ENCODE measurements at places on chromosomes 1 and 21.
A peak's percentile ranks its signal among the peaks of the same experiment; 100 is the strongest.

GRCh38 chr1:48677306-48678287 is 99.1 kb downstream of the BEND5 start:
- no peak overlapping the region for H3K4me3 ChIP-seq
- peaks cover 10% of the 10 kb centered on the region for H3K4me1 ChIP-seq
- peak; percentile 67 for DNase-seq
- H3K36me3 ChIP-seq = no peaks in the 10 kb centered on the region
- H3K27ac ChIP-seq = no peak overlapping the region

GRCh38 chr1:6603238-6603914 is 707 bp upstream of the KLHL21 start:
- DNase-seq = peak; percentile 62
- peaks cover 25% of the 10 kb centered on the region for H3K4me1 ChIP-seq
- H3K27me3 ChIP-seq = no peaks in the 10 kb centered on the region
- peak overlapping the region; percentile 99 for H3K27ac ChIP-seq

DNA sequence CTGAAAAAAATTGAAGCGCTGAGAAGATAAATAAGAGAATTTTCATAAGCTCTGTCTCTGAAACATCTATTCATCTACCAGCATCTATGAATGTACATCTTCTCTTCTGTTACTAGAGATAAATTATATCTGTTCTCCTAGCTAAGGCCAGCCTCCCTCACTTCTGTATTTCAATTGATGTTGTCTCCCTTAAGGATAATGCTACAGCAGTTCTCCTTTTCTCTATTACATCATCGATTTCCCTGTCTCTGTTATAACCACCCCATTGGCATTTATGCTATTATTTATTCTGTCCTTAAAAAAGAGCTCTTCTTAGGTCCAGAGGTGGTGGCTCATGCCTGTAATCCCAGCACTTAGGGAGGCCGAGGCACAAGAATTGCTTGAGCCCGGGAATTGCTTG is 42.9 kb upstream of the TMCO2 start:
- DNase-seq = no peak
- H3K27me3 ChIP-seq = no peaks in the 10 kb centered on the region
- H3K27ac ChIP-seq = no peak overlapping the region
- no peak overlapping the region for H3K4me3 ChIP-seq
- H3K4me1 ChIP-seq = no peaks in the 10 kb centered on the region

DNA sequence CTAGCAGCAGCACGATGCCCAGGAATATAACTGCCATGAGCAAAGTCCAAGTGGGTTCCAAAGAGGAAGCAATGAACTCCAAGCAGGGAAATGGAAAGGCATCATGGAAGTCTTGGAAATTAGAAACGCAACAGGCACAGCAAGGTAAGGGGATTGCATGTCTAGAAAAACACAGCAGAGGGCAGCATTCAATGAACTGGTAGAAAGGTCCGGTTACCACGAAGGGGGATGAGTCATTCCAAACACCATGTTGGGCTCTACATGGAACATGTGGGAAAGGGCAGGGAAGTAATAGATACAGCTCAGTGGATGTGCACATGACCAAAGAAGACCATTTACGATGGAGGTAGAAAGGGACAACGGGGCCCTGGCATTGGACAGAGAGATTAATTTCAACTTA is 36.4 kb downstream of the RXRG start:
- H3K27ac ChIP-seq = no peak overlapping the region
- H3K4me3 ChIP-seq = no peak overlapping the region
- peaks cover 5% of the 10 kb centered on the region for H3K27me3 ChIP-seq
- DNase-seq = no peak
- H3K36me3 ChIP-seq = no peaks in the 10 kb centered on the region

GRCh38 chr1:16918371-16918770 is 3.4 kb upstream of the CROCC start:
- peaks cover 14% of the 10 kb centered on the region for H3K4me1 ChIP-seq
- DNase-seq = no peak
- H3K36me3 ChIP-seq = no peaks in the 10 kb centered on the region
- H3K27ac ChIP-seq = no peak overlapping the region
- H3K4me3 ChIP-seq = no peak overlapping the region
- no peaks in the 10 kb centered on the region for H3K27me3 ChIP-seq

DNA sequence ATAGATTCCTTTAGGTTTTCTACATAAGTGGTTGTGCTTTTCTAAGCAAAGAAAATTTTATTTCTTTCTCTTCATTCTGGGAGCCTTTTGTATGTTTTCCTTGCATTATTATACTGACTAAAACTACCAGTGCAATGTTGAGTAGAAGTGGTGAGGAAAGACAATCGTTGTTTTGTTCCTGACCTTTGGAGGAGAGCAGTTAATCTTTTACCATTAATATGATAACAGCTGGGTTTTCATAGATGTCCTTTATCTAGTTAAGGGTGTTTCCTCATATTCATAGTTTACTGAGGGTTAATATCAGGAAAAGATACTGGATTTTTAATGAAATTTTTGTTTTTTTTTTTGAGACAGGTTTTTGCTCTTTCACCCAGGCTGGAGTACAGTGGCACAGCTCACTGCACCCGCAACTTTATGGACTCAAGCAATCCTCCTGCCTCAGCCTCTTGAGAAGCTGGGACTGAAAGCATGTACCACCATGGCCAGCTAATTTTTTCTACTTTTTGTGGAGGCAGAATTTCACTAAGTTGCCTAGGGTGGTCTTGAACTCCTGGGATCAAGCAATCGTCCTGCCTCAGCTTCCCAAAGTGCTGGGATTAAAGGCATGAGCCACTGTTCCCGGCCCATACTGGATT is 9.0 kb upstream of the KCTD3 start:
- no peaks in the 10 kb centered on the region for H3K36me3 ChIP-seq
- peak overlapping the region; percentile 56 for H3K27ac ChIP-seq
- H3K4me1 ChIP-seq = peaks cover 14% of the 10 kb centered on the region

GRCh38 chr1:55472784-55473183 is 257.6 kb upstream of the USP24 start:
- no peak overlapping the region for H3K4me3 ChIP-seq
- no peaks in the 10 kb centered on the region for H3K36me3 ChIP-seq
- H3K27ac ChIP-seq = no peak overlapping the region
- DNase-seq = no peak
- no peaks in the 10 kb centered on the region for H3K27me3 ChIP-seq

GRCh38 chr1:6907201-6907600 is 121.9 kb downstream of the CAMTA1 start:
- peaks cover 6% of the 10 kb centered on the region for H3K27me3 ChIP-seq
- no peak for DNase-seq
- H3K27ac ChIP-seq = no peak overlapping the region

DNA sequence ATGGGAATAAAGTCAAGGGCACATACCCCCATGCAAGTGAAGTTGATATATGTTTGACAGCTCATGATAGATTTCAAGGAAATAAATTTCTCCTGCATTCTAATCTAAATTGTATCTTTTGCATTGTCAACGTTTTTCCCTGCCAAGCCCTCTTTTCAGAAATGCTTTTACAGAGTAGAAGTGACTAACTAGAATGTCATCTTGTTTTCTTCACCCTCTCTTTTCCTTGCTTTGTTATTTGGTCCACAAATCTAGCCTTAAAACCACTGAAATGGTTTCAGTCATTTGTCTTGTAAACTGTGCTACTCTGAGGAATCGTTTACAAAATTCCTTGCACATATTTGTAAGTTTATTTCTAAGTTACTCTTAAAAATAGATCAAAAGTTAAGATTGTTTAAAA is 600.8 kb upstream of the CXADR start:
- H3K27me3 ChIP-seq = no peaks in the 10 kb centered on the region
- no peaks in the 10 kb centered on the region for H3K36me3 ChIP-seq
- H3K4me3 ChIP-seq = no peak overlapping the region
- no peaks in the 10 kb centered on the region for H3K4me1 ChIP-seq
- no peak for DNase-seq

DNA sequence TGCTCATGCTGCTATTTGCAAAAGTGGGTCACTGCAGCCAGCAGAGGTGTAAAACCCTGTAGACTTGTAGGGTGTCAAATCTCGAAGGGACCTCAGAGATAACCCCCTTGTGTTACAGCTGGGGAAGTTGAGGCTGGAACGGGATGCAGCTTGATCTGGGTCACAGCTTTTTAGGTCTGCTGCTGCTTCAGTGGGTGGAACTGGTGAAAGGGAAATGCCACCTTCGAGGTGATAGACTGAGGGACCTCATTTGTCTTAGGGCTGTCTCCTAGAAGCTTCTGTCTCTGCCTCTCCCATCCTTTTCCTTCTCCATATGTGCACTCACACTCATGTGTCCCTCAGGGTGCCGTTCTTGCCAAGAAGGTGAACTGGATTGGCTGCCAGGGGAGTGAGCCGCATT is 35.4 kb downstream of the QSOX1 start:
- no peak overlapping the region for H3K27ac ChIP-seq
- peaks cover 44% of the 10 kb centered on the region for H3K36me3 ChIP-seq
- H3K27me3 ChIP-seq = no peaks in the 10 kb centered on the region
- peaks cover 5% of the 10 kb centered on the region for H3K4me1 ChIP-seq

DNA sequence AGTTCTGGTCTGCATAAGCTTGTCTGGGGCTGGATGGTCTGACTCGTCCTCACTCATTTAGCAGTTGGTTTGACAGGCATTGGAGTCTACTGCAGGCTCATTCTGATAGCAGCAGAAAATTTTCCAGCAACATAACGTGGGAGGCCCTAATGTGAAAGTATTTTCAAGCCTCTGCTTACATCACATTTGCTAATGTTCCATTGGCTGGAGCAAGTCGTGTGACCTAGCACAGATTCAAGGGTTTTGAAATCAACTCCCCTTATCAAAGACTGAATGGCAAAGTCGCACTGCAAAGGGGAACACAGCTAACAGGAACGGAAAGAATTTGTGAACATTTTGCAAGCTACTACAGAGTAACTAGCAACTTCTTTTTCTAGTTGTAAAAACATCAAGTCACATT is 2.3 kb upstream of the USH2A start:
- no peak for DNase-seq
- H3K27me3 ChIP-seq = no peaks in the 10 kb centered on the region
- no peaks in the 10 kb centered on the region for H3K4me1 ChIP-seq
- H3K27ac ChIP-seq = no peak overlapping the region

DNA sequence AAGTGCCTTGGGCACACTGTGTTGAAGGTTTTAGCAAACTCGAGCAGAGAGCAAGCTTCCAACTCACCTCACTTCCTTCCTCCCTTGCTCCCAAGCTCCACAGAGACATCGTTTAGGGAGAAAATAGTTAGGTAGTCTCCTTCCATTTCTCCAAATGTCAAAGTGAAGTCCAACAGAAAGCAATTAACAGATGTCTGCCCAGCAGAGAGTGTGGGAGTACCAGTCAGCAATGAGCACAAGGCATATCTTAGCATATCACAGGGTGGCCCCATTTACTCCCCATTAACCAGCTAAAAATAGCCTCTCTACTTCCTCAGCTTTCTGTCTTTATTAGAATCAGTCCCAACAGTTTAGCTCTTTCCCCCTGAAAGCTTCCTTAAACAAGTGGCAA is 334.2 kb upstream of the CAMK1G start:
- H3K27ac ChIP-seq = no peak overlapping the region
- no peaks in the 10 kb centered on the region for H3K4me1 ChIP-seq
- H3K4me3 ChIP-seq = no peak overlapping the region
- no peaks in the 10 kb centered on the region for H3K36me3 ChIP-seq
- no peaks in the 10 kb centered on the region for H3K27me3 ChIP-seq

GRCh38 chr1:108719656-108720435 is 7.1 kb downstream of the FNDC7 start:
- H3K4me3 ChIP-seq = no peak overlapping the region
- no peak overlapping the region for H3K27ac ChIP-seq
- no peaks in the 10 kb centered on the region for H3K36me3 ChIP-seq
- H3K4me1 ChIP-seq = no peaks in the 10 kb centered on the region
- no peak for DNase-seq
- H3K27me3 ChIP-seq = peaks cover 5% of the 10 kb centered on the region

- no peak overlapping the region for H3K27ac ChIP-seq
- H3K36me3 ChIP-seq = no peaks in the 10 kb centered on the region
- H3K4me3 ChIP-seq = no peak overlapping the region
- no peaks in the 10 kb centered on the region for H3K27me3 ChIP-seq
- no peak for DNase-seq
These were observed 335.3 kb upstream of the KAZN start for GRCh38 chr1:14263225-14263624.

- no peaks in the 10 kb centered on the region for H3K27me3 ChIP-seq
- H3K36me3 ChIP-seq = no peaks in the 10 kb centered on the region
- no peak overlapping the region for H3K27ac ChIP-seq
- H3K4me3 ChIP-seq = no peak overlapping the region
- DNase-seq = no peak
- no peaks in the 10 kb centered on the region for H3K4me1 ChIP-seq
These were observed 2072.4 kb downstream of the MRPL39 start for GRCh38 chr21:23534850-23535249.

GRCh38 chr1:111602302-111602701 is 17.3 kb upstream of the RAP1A start:
- H3K4me1 ChIP-seq = peaks cover 4% of the 10 kb centered on the region
- H3K27me3 ChIP-seq = no peaks in the 10 kb centered on the region
- no peak for DNase-seq
- no peaks in the 10 kb centered on the region for H3K36me3 ChIP-seq

GRCh38 chr1:114517348-114517747 is 6.3 kb upstream of the TRIM33 start:
- peaks cover 4% of the 10 kb centered on the region for H3K4me1 ChIP-seq
- no peak overlapping the region for H3K4me3 ChIP-seq
- H3K36me3 ChIP-seq = no peaks in the 10 kb centered on the region
- H3K27ac ChIP-seq = no peak overlapping the region

DNA sequence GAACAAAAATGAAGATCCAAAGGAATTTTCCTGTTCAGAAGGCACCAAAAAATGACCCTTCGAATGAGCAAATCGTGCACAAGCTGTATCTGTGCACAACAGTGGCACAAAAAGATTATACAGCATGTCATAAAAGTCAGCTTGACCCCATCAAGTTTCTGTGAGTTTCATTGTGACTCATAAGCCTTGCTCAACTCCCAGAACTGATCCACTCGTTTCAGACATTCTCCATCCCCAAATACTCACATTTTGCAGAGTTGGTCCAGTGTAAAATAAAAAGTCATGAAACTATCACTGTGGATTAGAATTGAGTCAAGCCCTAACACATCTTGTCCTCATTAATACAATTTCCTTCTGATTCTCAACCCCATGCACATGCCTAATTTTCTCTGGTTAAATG is 174.7 kb upstream of the PKN2 start:
- no peaks in the 10 kb centered on the region for H3K4me1 ChIP-seq
- peak; percentile 14 for DNase-seq
- H3K36me3 ChIP-seq = no peaks in the 10 kb centered on the region
- H3K27me3 ChIP-seq = no peaks in the 10 kb centered on the region

- H3K4me1 ChIP-seq = no peaks in the 10 kb centered on the region
- H3K4me3 ChIP-seq = no peak overlapping the region
- H3K27me3 ChIP-seq = peaks cover 49% of the 10 kb centered on the region
- no peak overlapping the region for H3K27ac ChIP-seq
- DNase-seq = no peak
- H3K36me3 ChIP-seq = no peaks in the 10 kb centered on the region
These were observed 239.8 kb downstream of the LMX1A start for GRCh38 chr1:165116732-165117131.
